ENCODE measurements at places on chromosomes 12 and 14.

DNA sequence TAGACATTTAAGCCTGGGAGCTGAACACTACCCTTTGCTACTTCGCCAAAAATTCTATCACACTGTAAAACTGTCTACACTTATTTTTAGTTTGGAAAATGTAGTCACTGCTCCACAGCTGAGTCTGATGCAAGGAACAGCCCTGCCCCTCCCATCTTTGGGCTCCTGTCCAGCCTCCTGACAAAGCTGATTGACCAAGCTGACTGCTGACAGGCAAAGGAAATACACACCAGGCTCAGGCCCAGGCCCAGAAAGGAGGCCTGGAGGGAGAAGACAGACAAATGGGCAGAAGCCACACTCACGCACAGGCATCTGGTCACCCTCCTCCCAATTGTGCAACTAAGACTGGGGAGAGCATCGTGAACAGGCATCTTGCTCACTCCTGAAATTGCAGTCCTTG, 55.3 kb downstream of the ISCA2 start:
- DNase-seq: no peak

- DNase-seq: no peak
Observed at GRCh38 chr12:11677752-11678151, 28.3 kb downstream of the ETV6 start.

GRCh38 chr12:6182279-6182898, 17.8 kb upstream of the CD9 start:
- DNase-seq: no peak

DNA sequence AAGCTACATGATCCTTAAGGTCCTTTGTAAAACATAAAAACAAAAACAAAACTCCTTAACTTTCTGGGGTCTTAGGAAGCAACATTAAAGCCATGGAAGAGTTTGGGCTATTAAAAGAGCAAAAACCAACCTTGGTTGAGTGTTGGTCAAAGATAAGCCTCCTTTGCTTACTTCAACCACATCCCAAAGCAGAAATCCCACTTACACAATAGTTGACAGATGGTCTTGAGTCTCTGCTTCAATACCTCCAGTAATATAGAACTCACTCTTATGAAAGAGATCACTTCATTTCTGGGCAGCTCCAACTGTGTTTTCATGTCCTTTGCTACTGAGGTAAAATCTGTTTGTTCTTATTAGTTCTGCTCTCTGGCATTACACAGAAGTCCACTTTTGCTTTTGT, 125.8 kb downstream of the SLC38A4 start:
- DNase-seq: no peak

- DNase-seq: no peak
Observed at GRCh38 chr12:29709496-29710040, 74.2 kb downstream of the TMTC1 start.

DNA sequence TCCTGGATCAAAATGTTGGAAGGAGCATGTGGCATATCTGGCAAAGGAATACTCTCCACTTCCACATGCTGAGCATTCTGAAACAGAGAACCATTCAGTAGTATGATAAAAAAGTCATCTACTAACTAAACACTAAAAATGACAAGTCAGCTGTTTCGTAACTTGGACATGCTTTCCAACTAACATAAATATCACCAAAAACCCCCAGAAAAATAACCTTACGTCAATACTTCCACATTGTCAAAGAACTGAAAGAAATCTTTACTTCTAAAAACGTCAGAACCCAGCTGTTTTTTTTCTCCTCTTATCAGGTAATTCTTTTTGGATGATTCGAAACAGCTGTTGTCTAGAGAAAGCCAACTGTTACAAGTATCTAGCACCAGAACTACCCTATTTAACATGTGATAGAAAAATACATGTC, 8.2 kb downstream of the WBP11 start:
- DNase-seq: no peak

GRCh38 chr14:30194741-30195148, 267.1 kb upstream of the PRKD1 start:
- no peak for DNase-seq
